ENCODE measurements at places on chromosomes 13 and 19.

DNA sequence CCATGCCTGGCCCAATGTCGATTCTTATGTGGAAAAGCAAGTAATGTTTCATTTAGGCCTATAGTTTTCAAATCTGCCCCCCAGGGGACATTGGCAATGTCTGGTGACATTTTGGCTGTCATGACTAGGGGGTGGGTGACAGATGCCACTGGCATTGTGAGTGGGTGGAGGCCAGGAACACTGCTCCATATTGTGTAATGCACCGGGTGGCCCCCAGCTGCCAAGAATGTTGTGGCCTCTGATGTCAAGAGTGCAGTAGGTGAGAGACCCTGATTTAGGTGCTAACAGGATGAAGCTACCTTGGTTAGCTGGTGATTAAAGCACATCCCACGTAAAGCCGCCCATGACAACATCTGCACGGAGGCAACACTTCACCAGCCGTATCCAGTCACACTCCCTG is 10.8 kb downstream of the C19orf44 start:
- no peak for DNase-seq

- no peak for DNase-seq
Measured at GRCh38 chr19:32857584-32857983, 12.0 kb downstream of the SLC7A9 start.

DNA sequence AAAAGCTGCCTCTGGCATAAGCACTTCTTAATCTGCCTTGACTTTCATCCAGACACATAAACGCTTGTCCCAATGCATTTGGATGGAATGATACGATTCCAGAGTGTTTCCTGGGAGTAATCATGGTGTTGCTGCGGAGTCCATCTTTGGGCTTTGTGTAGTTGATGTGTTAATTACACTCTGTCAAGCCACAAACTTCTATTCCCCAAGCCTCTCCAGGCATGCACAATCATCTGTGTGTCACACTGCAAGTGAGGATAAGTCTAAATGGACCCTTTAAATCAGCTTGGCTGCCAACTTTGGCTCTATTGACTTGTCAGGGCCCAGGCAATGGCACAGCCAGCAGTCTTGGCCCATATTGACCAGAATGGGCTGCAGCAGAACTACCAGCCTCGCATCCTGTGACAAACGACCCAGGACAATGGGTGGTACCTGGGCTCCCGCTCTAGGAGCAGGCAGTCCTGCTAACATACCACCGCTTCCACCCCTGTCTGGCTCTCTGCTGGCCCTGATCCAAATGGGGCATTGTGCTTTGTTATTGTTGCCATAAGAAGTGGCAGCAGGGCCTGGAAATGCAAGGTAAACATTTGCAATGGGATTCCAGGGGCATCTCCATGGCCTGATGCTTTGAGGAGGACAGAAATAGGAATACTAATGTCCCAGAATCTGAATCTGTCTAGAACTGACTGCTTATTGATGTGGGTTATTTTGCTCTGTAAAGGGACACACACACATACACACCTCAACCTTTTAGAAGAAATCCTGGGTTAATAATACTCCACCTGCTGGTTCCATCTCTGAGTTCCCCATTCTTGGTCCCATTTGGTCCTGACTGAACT is 127.2 kb downstream of the DNAJC15 start:
- no peak for DNase-seq

DNA sequence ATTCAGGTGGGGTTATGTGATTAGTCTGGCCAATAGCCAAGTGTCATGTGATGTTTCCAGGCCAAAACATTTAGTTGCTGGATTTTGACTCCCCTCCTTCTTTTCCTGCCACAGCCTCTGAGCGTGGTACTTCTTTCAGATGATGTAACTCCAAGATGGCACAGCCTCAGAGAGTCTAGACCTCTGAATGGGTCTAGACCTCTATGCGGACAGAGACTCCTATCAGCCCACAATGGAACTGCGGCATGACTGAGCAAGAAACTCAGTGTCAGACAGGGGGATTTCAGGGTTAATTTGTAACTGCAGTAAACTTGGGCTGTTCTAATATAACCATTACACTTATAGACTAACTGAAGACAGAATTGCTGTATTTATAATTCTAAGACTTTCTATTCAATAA is 42.6 kb upstream of the ZDHHC20 start:
- no peak for DNase-seq

- no peak for DNase-seq
Measured at GRCh38 chr13:59210543-59210942, 953.2 kb downstream of the DIAPH3 start.

GRCh38 chr13:24301911-24302310 is 7.5 kb upstream of the C1QTNF9 start:
- no peak for DNase-seq
